ENCODE measurements at places on chromosomes 7 and 10.

DNA sequence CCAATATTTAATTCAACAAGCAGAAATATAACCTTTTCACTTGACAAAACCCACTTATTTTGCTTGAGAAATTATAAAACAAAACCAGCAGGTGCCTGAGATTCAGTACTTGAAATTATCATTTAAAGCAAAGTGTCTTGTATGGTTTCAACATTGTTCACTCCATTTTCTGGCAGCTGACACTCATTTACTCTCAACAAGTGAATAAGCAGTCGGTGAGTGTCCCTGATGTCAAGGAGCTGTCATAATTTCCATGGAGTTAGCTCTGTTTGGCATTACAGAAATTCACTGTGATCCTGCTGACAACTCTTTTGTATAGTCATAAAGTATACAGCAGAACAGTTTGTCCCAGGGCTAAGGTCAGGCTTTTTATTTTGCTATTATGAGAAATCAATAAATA lies 490.0 kb downstream of the CNTNAP2 start:
- DNase-seq: no peak

DNA sequence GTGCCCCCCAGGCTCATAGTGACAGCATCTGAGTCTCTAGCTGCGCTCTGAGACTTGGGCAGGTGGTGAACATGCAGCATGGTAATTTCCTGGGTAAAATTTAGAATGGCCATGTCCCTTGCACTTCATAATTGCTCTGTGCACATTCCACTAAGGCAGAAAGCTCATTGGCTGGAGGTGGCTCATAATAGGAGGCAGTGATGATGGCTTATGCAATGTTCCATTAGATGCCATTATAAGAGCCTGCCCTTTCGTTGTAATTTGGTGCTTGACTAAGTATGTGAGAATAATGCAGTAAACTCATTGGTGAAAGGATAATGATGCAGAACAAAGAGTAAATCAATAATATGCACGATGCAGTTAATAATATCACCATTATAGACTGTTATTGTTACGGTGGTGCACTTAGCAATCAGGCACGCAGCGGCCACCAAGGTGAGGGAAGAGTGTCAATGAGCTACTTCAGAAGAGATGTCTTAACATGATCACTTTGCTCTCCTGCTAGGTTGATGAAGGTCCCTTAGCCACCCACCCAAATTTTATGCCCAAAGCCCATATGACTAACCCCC lies 545.9 kb downstream of the KCNMA1 start:
- DNase-seq: no peak

DNA sequence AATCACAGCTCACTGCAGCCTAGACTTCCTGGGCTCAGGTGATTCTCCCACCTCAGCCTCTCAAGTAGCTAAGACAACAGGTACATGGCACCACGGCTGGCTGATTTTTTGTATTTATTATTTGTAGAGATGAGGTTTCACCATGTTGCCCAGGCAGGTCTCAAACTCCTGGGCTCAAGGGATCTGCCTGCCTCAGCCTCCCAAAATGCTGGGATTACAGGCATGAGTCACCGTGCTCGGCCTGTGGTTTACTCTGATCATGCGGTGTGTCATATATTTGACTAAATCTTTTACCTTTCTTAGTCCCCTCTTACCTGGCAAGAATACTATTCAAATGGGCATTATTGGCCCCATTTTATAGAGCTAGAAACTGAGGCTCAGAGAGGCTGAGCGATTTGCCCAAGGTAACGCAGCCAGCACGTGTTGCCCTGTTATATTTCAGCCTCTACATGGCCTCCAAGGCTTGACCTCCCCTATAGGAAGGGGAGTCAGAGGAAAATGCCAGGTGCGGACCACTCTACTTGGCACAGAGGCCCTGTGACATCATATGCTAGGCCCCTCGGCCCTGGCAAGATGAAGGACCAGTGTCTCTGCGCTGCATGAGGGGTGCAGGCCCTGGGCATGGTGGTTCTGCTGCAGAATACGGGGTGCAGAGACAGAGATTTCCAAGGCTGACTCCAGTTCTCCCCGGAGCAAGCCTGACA lies 8.2 kb downstream of the ZCCHC24 start:
- no peak for DNase-seq

- DNase-seq: no peak
Observed at GRCh38 chr10:57692255-57692980, 575.3 kb downstream of the IPMK start.

DNA sequence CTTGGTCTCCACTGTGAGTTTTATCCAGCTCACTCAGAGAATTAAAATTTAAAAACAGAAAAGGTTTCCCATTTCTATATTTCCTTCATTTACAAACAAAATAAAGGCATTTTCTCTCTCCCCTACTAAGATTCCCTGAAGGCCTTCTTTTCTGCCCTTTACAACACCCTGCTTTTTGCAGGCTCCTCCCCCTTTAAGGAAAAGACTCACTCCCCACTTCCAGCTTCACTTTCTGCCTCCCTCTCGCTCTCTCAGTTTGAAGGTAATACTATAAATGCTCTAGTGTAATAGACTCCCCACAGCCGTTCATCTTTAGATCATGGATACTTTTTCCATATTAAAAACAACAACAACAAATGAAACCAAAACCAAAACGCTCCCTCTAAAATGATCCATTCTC lies 53.3 kb downstream of the CDHR3 start:
- no peak for DNase-seq

DNA sequence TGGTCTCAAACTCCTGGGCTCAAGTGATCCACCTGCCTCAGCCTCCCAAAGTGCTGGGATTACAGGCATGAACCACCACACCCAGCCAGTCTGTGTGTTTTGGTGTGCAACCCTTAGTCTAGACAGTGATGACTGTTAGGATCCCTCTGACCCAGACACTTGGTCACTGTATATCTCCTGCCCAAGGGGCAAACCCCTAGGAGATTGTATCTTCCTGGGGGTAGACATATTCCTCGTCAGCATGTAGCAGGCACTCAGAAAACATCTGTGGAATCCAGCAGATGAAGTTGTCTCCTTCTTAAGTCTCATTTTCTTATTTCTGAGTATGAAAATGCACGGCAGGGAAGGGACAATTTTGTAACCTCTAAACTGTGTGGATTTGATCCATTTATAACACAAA lies 292.5 kb downstream of the GFRA1 start:
- DNase-seq: no peak

- no peak for DNase-seq
Observed at GRCh38 chr7:149785402-149785801, 12.0 kb upstream of the ZNF467 start.

DNA sequence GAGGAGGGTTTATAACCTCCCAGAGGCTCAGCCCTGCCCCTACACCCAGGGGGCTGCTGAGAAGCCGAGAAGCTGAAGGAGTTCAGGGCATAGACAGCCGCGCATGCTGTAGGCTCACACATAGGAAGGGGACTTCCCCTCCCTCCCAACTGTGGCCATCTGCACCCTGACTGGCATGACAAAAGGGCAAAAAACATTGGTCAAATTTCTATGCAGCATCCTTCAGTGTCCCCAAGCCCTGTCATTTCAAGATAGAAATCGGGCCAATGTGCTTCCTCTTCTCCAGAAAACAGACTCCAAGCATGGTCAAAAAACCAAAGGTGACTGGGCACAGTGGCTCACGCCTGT lies 55.9 kb upstream of the MYL10 start:
- DNase-seq: no peak

DNA sequence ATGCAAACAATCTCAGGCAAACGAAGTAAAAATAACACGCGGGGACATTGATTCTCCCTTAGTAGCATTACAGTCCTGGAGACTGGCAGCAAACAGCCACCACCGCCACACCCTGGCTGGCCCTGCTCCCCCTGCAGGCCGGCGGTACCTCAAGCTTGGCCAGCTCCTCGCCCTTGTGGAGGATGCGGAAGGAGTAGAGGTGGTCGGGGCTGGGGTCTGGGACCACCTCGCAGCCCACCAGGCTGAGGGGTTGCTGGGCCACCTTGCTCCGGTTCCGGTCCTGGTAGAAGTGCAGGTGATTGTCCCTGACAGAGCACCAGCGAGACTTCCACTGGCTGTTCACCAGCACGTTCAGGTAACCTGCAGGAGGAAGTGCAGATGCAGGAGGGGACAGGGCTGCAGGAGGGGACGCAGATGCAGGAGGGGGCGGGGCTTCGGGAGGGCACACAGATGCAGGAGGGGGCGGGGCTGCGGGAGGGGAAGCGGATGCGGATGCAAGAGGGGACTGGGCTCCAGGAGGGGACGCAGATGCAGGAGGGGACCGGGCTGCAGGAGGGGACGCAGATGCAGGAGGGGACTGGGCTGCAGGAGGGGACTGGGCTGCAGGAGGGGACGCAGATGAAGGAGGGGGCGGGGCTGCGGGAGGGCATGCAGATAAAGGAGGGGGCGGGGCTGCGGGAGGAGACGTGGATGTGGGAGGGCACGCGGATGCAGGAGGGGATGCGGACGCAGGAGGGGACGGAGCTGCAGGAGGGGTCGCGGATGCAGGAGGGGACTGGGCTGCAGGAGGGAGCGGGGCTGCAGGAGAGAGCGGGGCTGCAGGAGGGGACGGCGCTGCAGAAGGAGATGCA lies 65.7 kb downstream of the VWA2 start:
- DNase-seq: peak; percentile 50

GRCh38 chr7:110718503-110719205 lies 372.3 kb upstream of the LRRN3 start:
- DNase-seq: no peak

- DNase-seq: no peak
Observed at GRCh38 chr10:10794791-10795191, 222.9 kb upstream of the CELF2 start.

DNA sequence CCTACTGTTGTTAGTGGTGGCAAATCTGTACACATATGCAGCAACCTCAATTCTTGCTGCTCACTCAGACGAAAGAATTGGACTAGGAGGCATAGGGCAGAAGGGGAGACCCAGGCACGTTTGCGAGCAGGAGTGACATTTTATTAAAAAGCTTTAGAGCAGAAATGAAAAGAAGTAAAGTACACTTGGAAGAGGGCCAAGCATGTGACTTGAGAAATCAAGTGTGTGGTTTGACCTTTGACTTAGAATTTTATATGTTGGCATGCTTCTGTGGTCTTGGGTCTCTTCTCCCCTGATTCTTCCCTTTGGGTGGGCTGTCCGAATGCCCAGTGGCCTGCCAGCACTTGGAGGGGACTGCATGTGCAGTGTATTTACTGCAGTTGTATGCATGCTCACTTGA lies 205.5 kb upstream of the SEMA3D start:
- no peak for DNase-seq

DNA sequence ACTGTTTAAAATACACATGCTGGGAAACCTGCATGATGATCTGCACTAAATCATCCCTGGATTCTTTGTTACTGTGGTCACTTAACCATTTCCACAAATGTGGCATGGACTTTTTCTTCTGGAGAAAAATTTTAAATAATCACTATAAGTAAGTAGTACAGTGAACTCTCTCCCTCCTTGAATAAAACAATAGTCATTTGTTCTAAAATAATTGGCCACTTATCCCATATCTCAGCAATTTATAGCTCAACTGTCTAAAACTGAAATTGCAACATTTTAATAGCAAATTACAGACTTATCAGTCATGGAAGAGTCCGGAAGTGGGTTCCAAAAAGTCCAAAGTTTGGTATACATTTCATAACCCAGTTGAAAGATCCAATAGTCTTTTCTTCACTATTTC lies 90.9 kb downstream of the MTERF1 start:
- DNase-seq: no peak

DNA sequence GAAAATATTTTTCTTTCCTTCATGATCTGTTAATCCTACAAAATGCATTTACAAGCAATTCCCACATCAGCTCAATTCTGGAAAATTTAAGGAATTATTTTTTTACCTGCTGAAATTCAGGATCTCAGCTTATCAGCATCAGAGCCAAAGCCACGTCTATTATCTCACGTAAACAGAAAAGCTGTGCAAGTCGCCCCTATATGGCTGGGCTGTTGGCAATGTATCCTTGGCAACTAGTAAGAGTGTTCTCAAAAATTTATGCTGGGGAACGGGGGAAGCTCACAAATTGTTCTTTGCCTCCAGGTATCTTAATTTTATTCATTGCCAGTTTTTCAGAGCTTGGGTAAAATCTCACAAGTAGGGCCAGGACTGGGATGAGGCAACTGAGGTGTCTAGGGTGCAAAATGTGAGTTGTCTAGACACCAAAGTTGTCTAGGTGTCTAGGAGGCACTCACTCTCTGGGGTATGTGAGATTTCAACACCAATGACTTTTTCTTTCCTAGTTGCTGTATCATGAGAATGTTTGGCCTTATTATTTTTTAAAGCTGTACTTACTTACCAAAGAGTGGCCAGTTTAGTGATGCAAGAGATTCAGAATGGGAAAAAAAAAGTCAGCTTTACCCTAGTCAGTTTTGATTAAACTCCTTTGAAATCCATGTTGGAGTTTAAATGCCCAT lies 5.1 kb downstream of the GSTO2 start:
- no peak for DNase-seq

GRCh38 chr10:103636492-103636891 lies 143.0 kb downstream of the NEURL1 start:
- no peak for DNase-seq

GRCh38 chr7:130995252-130996081 lies 261.5 kb upstream of the KLF14 start:
- no peak for DNase-seq

GRCh38 chr7:143381427-143382125 lies 431 bp downstream of the ZYX start:
- no peak for DNase-seq

GRCh38 chr7:118076564-118076963 lies 107.4 kb upstream of the LSM8 start:
- no peak for DNase-seq

- DNase-seq: no peak
Observed at GRCh38 chr10:14084875-14085274, 245.8 kb downstream of the FRMD4A start.
